ENCODE measurements at places on chromosomes 3 and 15.

DNA sequence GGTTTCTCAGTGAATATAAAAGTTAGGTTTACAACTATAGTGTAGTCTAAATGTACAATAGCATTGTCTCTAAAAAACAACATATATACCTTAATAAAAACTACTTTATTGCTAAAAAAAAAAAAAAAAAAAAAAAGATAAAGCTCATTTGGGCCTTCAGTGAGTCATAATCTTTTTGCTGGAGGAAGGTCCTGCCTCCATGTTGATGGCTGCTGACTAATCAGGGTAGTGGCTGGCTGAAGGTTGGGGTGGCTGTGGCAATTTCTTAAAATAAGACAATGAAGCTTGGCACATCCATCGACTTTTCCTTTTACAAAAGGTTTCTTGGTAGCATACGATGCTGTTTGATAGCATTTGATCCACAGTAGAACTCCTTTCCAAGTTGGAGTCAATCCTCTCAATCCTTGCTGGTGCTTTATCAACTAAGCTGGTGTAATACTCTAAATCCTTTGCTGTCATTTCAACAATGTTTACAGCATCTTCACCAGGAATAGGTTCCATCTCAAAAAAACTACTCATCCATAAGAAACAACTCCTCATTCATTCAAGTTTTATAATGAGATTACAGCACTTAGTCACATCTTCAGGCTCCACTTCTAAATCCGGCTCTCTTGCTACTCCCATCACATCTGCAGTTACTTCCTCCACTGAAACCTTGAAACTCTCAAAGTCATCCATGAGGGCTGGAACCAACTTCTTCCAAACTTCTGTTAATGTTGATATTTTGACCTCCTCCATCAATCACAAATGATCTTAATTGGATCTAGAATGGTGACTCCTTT is 13.3 kb downstream of the ZNF280D start:
- DNase-seq: peak; percentile 52

DNA sequence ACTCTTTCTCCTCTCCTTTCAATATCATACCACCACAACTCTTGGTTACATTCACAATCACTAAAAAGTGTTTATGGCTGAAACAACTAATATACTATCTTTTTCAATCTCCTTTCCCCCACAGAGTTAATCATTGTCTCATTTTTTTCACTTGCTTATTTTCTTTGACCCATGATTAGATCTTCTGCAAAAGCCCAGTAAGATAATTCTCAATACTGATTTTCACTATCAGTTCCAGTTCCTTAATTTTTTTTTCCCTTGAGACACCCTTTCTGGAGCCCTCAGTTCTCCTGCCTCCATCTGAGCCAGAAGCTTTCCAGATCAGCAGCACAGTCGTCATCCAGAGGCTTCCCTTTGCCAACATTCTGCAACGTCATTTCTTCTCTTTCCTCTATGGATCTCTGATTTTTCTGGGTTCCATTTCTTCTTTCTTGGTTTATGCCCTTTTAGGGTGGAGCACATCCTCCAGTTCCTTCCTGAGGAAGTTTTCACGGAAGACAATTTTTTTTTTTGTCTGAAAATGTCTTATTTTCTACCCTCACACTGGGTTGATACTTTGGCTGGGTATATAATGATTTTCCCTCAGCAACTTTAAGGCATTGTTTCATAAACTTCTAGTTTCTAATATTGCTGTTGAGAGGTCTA is 88.7 kb upstream of the C15orf39 start:
- DNase-seq: no peak

DNA sequence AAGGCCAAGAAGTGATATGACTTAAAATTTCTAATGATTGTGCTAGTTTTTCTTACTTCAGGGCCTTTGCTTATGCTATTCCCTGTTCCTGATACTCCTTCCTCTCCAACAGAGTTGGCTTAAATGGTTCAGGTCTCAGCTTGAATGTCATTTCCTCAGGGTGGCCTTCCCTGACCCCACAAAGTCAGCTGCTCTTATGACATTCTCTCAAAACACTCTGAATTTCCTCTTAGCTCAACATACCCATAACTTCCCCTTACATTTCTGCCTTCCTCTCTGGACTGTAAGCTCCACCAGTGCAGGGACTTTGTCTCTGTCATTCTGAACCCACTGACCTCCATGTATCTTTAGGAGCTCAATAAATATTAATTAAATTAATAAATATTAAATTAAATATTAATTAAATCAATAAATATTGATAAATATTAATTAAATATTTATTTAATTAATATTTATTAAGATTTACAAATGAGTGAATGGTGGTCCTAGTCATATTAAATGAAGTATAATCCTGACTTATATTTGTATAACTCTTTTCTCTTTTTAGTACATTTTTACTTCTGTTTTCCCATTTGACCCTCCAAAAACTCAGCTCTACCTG is 17.9 kb upstream of the TMCC1 start:
- no peak for DNase-seq

GRCh38 chr15:70217226-70218160 is 119.8 kb upstream of the TLE3 start:
- DNase-seq: no peak

DNA sequence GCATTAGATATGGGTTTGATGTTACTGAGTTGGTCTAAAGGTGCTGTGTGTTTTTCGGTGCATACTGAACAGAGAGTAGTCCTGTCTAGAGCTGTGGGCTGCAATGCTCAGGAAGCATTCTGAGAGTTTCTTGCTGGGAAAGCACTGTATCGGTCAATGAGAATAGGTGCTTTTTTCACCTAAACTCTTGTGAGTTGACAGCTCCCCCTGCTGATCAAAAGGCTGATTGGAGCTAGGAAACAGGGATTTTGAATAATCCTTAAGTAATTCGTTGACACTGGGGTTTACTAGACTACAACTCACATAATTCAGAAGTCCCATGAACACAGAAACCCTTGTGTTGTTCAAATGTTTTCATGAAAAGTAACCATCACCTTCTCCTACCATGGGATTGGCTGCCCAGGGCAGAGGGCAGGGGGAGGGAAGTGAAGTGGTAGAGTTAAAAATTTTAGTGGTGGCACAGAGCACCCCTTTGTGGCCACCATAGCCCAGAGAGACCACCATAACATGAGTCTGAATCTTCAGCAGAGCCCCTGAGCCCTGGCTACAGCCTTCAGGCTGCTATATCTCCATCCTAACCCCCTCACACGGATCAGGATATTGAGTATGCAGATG is 13.0 kb upstream of the MANF start:
- peak; percentile 86 for DNase-seq

- DNase-seq: peak; percentile 39
Measured at GRCh38 chr3:186815435-186815834, 9.2 kb upstream of the RFC4 start.

- DNase-seq: no peak
Measured at GRCh38 chr3:48352546-48352945, 19.1 kb upstream of the SPINK8 start.
